ENCODE measurements at places on chromosomes 2 and 18.

GRCh38 chr2:210318891-210319290 lies 3.9 kb upstream of the MYL1 start:
- no peak for DNase-seq

DNA sequence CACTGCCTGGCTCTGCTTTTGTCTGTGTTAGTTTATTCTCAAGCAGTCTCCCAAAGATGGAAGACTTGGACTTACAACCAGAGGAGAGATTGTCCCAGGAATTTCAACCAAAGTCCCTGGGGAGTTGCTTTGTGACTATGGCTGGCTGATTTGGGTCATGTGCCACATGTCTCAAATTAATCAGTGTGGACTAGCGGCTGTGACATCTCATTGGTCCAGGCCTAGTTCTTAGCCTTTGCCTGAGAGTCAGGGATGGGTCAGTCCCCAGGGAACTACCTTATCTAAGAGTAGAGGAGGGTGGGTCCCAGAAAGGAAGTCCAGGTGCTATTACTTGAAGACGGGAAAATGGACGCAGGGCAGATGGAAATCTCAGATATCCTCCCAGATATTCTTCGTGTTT lies 217.1 kb downstream of the ACKR3 start:
- DNase-seq = no peak

DNA sequence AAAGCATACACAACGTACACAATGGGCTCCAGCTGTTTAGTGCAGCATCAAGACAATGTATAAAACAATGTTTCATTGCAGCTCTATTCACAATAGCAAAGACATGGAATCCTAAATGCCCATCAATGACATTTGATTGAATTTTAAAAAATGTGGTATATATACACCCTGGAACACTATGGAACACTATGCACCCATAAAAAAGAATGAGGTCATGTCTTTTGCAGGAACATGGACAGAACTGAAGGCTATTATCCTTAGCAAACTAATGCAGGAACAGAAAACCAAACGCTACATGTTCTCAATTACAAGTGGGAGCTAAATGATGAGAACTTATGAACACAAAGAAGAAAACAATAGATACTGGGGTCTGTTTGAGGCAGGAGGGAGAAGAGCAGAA lies 315.5 kb downstream of the AGPS start:
- no peak for DNase-seq

- DNase-seq = no peak
These were observed 35.8 kb downstream of the CCDC68 start for GRCh38 chr18:54923339-54923956.

DNA sequence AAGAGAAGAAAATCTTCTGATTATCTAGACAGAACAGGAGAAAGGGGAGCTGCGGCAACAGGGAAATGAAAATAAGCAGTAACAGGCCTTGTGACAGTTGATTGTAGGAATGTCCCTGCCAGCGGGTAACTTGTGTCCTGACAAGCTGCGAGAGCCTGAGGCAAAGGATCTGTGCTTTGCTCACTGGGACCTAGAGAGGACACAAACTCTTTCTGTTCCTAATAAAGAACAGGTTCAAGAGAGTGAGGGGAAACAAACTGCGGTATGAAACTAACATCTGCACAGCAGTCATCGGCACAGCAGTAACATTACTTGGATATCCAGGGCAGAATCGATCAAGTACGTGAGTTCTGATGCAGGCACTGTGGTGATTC lies 103.7 kb upstream of the THOC1 start:
- DNase-seq = no peak

All from osteocyte (in vitro differentiated cells).